ENCODE measurements at places on chromosomes 7 and 10.

DNA sequence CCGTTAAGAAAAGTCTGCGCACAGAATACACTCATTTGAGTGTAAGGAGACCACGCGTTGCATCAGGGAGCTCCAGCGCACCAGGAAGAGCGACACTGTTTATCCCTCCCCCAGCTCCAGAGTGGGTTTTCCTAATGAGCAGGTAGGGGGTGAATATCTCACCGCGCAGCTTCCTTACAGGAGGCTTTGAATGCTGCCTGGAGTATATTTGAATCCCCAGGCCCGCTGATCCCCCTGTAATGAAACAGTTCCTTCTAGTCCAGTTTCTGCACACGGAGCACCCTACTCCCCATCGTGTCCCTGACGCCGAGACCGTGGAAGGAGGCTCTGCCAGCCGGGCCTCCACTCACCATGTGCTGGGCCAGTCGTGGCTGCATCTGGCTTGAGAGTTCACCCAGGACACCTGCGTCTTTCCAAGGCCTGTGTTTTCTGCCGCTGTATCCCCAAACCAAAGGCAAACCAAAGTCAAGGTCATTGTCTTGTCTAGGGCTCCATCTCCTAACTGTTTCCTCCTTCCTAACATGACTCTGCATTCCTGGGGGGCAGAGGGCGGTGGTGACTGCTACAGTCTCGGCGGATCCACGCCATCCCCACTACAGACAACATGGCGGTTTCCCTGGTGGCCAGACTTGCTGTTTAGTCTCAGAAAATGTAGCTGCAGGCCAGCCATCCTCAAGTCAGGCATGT is 167.8 kb downstream of the USP6NL start:
- no peak for DNase-seq

- no peak for DNase-seq
Observed at GRCh38 chr7:105016068-105016708, 2.2 kb downstream of the KMT2E start.

DNA sequence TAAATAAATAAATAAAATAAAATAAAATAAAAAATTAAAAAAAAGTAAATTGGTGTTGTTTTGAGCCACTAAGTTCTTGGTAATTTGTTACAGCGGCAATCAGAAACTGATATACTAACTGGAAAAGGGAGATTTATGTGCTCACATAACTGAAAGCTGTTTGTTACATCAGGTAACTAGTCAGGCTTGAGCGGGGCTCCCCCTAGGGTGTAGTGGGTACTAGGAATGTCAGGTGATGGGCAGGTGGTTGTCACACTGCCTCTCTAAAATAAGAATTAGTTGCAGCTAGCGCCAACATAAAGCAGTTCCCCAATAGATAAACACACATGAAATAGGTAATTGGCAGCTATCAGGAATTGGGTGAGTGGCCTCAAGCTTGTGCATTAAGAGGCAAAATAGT is 1336.9 kb downstream of the XPNPEP1 start:
- no peak for DNase-seq

- no peak for DNase-seq
Observed at GRCh38 chr10:26815500-26815899, 45.3 kb downstream of the ABI1 start.

- DNase-seq = no peak
Observed at GRCh38 chr7:141145630-141145982, 71.7 kb downstream of the TMEM178B start.

GRCh38 chr7:50508471-50508943 is 56.7 kb downstream of the DDC start:
- no peak for DNase-seq

DNA sequence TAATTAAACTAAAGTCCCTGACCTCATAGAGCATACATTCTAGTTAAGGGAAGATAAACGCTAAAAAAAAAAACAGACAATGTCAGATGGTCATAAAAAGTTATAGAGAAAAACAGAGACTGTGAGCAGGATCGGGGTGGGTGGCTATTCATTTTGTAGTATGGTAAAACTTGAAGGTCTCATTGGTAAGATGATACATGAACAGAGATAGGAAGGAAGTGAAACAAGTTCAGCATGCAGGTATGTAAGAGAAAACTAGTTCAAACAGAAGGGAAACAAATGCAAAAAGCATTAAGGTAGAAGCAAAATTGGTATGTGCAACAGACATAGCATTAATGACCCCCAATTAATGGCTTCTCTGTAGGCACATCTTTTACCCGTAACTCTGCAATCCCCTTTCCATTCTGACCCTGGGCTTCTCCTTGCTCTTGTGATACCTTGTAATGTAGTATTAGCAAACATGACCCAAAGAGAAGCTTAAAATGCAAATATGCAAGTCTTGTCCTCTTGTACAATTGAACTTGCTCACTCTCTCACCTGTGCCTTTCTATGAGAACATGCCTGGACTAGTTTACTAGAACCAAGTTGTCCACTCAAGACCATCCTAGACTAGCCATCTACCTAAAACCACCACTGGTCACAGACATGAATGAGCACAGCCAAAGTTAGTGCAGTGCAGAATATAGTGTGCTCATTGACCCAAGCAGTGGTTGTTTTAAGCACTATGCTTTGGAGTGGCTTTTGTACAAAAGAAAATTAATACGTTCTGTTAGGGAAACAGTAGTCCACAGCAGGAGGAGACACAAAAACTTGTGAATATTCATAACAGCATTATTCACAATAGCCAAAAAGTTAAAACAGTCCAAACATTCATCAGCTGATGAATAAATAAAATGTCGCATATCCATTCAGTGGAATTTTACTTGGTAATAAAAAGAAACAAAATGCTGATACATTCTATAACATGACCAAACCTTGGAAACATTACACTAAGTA is 57.0 kb downstream of the BRAF start:
- no peak for DNase-seq

DNA sequence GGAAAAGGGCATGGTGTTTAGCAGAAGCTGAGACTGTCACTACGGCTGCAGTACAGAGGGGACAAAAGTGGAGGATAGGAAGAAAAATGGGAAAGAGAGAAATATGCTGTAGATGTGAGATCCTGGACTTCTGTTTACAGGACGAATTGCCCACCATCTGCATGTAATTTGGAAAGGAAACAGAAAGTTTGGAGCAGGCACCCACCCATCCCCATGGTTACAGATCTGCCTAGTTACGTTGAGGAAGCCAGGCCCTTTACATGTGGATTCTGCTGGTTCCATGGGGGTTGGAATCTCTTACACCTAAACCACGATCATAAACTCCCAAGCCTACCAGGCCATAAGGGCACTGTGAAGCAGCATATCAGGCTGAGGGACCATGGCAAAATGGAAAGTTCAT is 84.3 kb downstream of the WDFY4 start:
- DNase-seq = no peak

- no peak for DNase-seq
Observed at GRCh38 chr10:61944410-61945147, 43.1 kb downstream of the ARID5B start.

- peak; percentile 80 for DNase-seq
Observed at GRCh38 chr10:17273403-17273802, 45.4 kb downstream of the VIM start.

- no peak for DNase-seq
Observed at GRCh38 chr7:98862716-98863420, 6.9 kb downstream of the TMEM130 start.

- no peak for DNase-seq
Observed at GRCh38 chr10:116743266-116744064, 1.1 kb upstream of the HSPA12A start.

DNA sequence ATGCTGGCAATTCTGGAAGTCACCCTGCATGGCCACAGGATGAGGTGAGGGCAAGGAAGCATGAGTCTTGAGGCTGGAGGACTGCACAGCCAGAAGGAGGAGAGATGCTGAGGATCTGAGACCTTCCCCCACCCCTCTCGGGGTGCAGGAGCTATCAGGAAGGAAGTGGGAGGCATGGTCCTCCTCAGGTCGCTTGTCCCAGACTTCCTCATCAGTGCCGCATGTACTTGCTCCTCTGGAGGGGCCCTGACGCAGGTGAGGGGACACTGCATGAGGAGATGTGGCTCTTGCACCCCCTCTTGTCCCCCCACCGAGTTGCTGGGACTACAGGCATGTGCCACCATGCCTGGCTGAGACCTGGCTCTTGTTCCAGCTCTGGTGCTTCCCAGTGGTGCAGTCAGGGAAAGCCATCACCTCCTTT is 5.7 kb upstream of the ZMIZ1 start:
- DNase-seq = no peak

DNA sequence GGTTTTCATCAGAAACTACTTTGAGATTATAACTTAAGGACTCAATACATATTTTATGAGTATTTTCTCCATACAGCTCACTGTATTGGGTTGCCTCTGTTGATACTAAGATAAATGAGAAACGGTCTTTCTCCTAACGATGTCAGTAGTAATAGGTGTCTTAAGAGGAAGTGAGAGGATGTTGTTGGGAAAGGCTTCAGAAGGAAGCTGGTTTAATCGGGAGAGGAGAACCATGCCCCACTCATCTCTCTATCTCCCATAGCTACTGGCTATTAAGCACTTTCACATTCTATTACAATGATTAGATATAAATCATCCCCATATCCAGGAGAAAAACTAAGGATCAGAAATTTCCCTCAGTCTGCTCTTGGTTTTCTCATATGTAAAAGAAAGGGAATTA is 2.0 kb downstream of the CLEC5A start:
- DNase-seq = no peak

GRCh38 chr7:1668396-1669063 is 1.5 kb upstream of the ELFN1 start:
- no peak for DNase-seq

GRCh38 chr7:154775681-154776080 is 227.2 kb downstream of the PAXIP1 start:
- DNase-seq = no peak

- no peak for DNase-seq
Observed at GRCh38 chr10:22379059-22379458, 33.8 kb downstream of the SPAG6 start.

DNA sequence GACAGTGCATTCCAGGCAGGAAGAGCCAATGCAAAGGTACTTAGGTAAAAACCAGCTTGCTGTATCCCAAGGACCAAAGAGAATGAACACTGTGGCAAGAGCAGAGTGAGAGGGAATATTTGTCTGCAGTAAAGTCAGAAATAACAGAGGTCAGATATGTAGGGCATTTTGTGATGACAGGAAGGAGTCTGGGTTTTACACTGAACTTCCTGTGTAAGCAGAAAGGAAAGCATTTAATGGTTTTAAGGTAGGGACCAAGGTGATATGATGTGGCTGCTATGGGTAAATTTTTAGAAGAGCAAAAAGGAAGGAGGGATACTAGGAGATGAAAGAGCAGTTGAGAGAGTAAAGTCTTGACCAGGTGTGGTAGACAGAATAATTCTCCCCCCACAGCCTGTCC is 10.1 kb downstream of the ABCB1 start:
- DNase-seq = no peak

DNA sequence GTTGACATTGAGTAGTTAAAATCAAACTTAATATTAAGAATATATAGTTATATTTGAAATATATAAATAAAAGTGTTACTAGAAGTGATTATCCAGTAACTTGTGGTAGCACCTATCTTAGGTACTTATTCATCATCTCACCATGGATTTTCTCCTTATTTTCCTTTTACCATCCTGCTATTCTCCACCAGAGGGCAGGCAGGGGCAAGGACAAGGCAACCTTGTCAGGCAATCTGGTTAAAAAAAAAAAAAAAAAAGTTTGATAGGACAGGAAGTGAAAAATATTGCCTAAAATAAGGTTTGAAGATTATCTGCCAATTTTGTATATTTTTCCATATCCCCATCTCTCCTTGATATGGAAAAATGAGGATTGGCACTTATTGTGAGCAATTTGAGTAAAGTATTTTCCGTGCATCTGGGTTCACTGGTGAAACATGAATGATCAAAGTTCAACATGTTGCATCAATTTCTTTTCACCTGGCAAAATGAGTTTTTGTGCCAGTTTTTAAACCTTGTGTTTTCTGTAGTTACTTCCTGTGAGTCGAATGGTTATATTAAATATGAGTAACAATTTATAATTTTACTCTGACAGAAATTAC is 256.7 kb downstream of the AGMO start:
- DNase-seq = peak; percentile 39

- no peak for DNase-seq
Observed at GRCh38 chr7:154592388-154592787, 410.5 kb downstream of the PAXIP1 start.

DNA sequence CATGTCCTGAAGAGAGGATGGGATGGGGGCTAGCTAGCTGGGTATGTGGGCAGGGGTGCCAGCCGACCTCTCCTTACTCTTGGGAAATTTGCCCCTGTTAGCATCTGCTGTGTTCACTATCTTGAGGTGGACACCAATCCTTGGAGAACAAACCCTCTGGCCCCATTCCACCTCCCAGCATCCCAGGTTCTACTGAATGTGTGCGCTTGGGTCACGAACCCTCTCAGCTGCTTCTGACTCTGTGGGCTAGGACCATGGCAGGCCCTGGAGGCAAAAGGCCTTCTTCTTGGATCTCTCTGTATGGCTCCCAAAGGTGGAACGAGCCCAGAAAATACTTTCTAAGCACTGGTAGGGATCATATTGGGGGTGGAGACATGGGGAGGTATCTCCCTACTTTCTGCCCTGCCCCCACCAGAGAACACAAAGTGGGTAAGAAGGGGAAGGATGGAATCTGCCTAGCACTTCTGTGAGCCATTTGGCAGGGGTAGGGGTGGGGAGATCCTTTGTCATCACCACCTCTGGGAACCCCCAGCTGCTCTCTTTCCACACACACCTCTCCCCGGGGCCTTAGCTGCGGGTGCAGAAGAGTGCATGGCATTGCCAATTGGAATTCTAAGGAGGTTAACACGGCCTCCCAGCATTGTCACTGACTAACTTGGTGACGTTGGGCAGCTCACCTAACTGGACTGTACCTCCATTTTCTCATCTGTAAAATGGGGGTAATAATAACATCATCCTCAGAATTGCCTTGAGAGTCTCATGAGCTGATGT is 7.7 kb downstream of the UNC5B start:
- DNase-seq = no peak

DNA sequence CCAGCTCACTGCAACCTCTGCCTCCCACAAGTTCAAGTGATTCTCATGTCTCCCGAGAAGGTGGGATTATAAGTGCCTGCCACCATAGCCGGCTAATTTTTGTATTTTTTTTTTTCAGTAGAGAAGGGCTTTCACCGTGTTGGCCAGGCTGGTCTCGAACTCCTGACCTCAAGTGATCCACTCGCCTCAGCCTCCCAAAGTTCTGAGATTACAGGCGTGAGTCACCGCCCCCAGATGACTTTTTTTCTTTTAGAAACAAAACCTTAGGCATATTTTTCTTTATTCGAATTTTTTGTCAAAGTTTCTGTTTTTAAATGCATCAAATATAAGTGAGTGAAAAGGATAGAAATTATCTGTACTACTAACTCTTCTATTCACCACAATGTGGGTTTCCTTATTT is 113.1 kb downstream of the LRRC4 start:
- DNase-seq = no peak

- DNase-seq = no peak
Observed at GRCh38 chr10:114188001-114188400, 8.8 kb downstream of the TDRD1 start.

DNA sequence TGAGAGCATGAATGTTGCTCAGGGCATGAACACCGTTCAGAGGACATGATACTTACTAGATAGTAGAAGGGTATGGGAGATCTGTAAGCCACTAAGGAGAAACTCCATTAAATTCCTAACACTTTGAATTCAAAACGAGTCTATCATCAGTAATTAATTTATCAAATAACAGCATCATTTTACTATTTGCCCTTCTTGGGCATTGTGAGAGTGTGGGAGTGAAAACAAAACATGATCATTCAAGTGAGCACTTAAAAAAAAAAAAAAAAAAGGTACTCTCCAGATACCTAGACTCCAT is 20.5 kb upstream of the ASB15 start:
- DNase-seq = no peak
